Temporal lobe (tissue), 4 donors: ENCODE measurements at places on chromosomes 1 and 21. TPM values are rescaled to one million over a fixed set of nuclear protein-coding genes. Genes with fewer than 3 reads are reported as not detected.

The ZNF593OS gene
- total RNA-seq: not detected

The KRTAP12-2 gene
- not detected for total RNA-seq

The NOTCH2 gene
- total RNA-seq: 41.3 TPM

The FTCD gene
- total RNA-seq: 0.98 TPM

The RABGGTB gene
- 42.8 TPM for total RNA-seq

The ZNF683 gene
- total RNA-seq: not detected

The DONSON gene
- 19.9 TPM for total RNA-seq

The LEFTY2 gene
- under 0.01 TPM for total RNA-seq

The SERPINC1 gene
- total RNA-seq: not detected

The TMCC2 gene
- 27.5 TPM for total RNA-seq

The SERTAD4 gene
- total RNA-seq: 6.1 TPM

The CNR2 gene
- under 0.01 TPM for total RNA-seq

The YTHDF2 gene
- 53.4 TPM for total RNA-seq

The COL11A1 gene
- total RNA-seq: 27.3 TPM

The CBS gene
- 31.7 TPM for total RNA-seq

The VSIG8 gene
- total RNA-seq: not detected

The VAMP3 gene
- total RNA-seq: 24.8 TPM

The LRRC39 gene
- 4.4 TPM for total RNA-seq

The SLC2A5 gene
- total RNA-seq: 1.2 TPM

The HNRNPU gene
- 443 TPM for total RNA-seq

The SDC3 gene
- total RNA-seq: 98.1 TPM

The EPHA2 gene
- total RNA-seq: 1.7 TPM

The CENPF gene
- 14.8 TPM for total RNA-seq

The ANKRD34A gene
- 1.7 TPM for total RNA-seq
